ENCODE measurements at places on chromosomes 11 and 22.

GRCh38 chr22:30876915-30877553 lies 91.5 kb downstream of the MORC2 start:
- no peak for DNase-seq

- no peak for DNase-seq
These were observed 51.4 kb downstream of the PKNOX2 start for GRCh38 chr11:125215976-125216375.

DNA sequence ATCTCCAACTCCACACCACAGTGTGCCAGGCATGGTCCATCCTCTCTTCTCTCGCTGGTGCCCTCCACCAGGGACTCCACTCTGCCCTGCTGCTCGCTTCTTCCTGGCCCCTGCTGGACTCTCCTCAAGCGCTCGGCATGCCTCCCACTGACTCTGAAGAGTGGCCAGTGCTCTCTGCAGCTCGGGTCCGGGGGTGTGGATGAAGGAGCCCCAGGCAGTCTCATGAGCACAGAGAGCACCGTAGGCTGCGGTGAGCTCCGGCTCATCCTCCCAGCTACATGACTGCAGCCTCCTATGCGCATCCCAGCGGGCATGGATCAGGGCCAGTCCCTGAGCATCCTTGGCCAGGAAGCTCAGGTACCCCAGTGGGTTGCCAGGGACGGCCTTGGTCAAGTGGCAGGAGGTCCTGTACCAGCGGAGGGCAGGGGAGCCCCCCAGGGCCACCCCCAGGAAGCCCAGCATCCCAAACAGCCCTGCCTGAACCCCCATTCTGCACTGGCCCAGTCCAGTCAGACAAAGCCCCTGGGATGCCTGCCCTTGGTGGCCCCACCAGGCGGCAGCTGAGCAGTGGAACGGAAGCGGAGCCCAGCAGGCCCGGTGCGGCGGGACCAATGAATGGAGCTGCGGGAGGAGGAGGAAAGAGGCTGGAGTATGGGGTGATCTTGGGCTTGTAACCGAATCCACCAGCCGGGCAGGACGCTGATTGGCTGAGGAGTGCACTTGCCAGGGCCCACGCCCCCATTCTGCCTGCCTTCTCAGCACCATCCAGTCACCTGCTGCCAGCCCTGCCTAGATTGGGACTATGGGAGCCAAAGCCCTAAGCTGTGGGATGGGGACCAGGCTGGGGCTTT lies at the start of gene PLA2G3:
PLA2G3 (minus strand) TSS at position 643 of the 851 bp plus-strand sequence; CDS start at position 489, 154 bp downstream.
- DNase-seq, result no peak

DNA sequence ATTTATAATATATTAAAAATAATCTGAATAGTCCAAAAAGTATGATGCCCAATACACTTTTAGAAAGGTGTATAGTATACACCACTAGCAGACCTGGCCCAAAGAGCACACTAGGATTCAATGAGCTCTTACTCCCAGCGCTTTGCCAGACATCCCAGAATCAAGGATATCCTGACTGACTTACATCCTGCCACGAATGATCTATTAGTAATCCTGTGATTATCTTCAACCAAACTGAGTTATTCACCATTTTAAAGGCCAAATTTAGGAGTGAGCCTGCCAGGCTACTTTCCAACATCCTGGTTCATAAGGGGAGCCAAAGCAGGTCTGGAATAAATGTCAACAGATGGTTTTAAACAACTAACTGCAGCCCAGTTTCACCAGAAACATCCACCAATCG lies 60.8 kb upstream of the FAM181B start:
- no peak for DNase-seq

GRCh38 chr11:59418156-59418555 lies 8.1 kb downstream of the OR5A2 start:
- no peak for DNase-seq

DNA sequence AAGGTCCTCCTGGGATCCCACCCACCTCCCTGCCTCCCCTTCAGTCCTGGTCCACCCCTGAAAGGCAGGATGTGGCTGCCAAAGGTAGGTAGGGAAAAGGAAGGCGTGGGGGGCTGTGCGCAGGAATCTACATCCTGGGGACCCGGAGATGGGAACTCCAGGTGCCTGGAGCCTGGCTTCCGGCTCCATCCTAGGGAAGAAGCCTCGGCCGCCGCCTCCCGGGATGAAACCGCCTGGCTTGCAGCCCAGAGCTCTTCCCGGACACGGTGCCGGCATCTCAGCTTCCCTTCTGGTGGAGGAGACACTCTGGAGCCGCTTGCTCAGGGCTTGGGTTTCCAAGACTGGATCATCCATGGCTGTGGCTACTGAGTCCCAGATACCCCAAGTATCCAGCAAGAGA lies 33.3 kb upstream of the PDGFB start:
- DNase-seq, result no peak

DNA sequence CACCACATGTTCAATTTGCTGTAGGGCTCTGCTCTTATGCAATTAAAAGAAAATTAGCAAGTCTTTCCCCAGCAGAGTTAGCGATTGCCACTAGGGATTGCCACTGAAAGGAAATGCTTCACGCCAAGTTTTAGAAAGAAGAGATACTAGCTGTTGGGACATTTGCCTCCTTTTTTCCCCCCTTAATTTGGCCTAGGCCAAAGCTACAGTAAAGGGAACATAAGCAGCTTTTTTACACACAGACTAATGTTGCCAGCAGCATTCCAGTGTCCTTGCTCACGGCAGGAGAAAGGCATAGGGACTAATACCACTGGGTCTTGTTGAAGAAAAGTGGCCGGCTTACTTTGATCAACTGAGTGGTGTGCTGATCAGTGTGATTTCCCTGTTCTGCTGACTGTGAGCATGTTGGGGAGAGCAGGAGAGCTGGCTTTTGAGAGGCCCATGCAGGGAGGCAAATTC lies 71.2 kb downstream of the PHF21A start:
- DNase-seq, result no peak

DNA sequence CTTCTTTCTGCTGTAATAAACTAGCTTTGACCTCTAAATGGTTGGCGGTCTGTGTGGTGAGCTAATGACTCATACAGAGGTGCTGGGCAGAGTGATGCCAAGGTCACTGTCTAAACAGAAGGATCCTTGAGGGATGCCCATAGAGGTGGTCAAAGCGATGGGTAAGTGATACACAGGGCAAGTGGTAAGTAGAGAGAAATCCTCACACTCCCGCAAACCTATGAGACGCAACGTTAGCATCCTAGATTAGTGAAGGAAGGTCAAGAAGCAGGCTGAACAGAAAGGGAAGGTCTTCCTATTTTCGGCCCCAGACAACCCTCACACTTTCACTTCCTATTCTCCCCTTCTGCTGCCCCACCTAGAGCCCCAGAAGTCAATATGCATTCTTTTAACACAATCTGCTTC lies 65.6 kb upstream of the SESN3 start:
- DNase-seq, result no peak

DNA sequence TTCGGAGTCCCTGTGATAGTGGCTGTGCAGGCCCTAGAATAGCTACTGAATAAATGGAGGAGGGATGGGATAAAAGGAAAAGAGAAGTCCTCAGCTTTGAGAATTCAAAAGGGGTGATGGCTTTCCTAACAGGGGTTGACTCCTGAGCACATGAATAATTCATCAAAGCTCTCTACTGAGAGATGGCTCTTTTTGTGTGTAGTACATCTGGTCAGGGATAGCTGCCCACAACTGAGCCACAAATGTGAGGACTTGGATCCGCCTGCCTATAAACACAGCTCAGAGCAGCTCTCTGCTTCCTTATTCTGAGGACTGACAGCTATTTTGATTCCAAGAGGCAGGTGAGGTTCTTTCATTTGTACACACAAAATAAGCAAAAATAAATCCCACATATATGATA lies 82.3 kb downstream of the USP35 start:
- DNase-seq, result no peak

DNA sequence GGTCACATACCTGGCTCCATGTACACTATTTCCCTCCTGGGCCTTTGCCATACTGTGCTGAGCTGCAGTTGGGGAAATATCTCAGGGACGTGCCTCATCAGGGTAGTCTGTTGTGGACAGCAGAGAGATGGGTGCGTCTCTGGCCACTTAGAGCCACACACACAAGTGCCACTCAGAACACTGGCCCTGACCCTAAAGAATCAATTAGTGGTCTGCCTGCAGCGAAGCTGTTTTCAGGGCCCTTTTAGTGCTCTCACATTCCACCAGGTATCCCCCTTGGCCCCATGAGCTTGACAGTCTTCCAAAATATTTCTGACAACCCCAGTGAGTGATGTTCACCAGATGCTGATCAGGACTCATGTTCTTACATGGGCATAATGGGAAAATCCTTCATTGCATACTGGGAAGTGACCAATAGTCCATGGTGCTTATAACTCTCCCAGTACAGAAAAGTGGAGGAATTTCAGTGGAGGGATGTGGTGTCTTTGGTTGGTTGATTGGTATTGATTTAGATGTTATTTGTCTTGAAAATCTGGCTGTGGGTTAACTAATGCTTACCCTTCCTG lies 66.1 kb downstream of the ME3 start:
- no peak for DNase-seq

- DNase-seq, result no peak
These were observed 227.5 kb upstream of the ZC3H12C start for GRCh38 chr11:109865548-109866186.

- DNase-seq, result no peak
These were observed 24.6 kb upstream of the P2RY2 start for GRCh38 chr11:73193251-73194033.

GRCh38 chr11:16007514-16007913 lies 348.8 kb downstream of the SOX6 start:
- DNase-seq, result no peak

GRCh38 chr11:75480185-75481175 lies 45.3 kb downstream of the GDPD5 start:
- no peak for DNase-seq

GRCh38 chr11:121553389-121553788 lies 100.6 kb upstream of the SORL1-AS1 start:
- no peak for DNase-seq

DNA sequence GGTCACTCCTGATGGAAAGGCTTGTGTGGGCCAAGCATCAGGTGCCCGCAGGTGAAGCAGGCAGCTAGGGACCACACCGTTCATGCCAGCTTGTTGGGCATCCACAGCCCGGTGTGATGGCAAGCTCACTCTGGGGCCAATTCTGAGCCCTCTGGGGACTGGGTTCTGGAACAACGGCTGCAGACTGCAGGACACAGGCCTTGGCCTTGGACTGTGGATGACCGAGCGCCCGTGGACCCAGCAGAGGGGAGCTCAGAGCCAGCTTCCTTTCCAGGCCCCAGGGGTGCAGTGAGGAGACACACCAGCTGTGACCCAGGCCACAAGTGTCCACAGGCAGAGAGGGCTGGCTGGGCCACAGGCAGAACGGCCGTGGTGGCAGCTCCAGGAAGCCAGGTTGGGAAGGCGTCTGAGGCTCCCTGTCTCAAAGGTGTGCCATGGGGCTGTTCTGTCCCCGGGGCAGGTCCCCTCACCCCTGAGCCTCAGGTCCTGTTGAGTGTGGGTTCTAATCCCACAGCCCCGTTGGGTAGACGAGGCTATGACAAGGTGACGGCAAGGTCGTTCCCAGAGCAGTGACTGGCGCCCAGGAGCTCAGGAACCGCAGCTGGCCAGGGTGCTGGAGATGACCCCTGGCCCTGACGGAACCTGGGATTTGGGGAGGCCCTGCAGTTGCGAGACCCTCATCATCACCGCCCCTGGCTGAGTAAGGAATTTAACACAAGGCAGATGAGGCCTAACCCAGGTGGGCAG lies 1079.4 kb downstream of the BRD1 start:
- no peak for DNase-seq

- no peak for DNase-seq
These were observed 66.6 kb upstream of the CECR2 start for GRCh38 chr22:17302616-17303015.

- DNase-seq, result no peak
These were observed 19.1 kb upstream of the XBP1 start for GRCh38 chr22:28819253-28820096.

GRCh38 chr22:26889802-26890201 lies 232.4 kb downstream of the MIAT start:
- DNase-seq, result no peak

DNA sequence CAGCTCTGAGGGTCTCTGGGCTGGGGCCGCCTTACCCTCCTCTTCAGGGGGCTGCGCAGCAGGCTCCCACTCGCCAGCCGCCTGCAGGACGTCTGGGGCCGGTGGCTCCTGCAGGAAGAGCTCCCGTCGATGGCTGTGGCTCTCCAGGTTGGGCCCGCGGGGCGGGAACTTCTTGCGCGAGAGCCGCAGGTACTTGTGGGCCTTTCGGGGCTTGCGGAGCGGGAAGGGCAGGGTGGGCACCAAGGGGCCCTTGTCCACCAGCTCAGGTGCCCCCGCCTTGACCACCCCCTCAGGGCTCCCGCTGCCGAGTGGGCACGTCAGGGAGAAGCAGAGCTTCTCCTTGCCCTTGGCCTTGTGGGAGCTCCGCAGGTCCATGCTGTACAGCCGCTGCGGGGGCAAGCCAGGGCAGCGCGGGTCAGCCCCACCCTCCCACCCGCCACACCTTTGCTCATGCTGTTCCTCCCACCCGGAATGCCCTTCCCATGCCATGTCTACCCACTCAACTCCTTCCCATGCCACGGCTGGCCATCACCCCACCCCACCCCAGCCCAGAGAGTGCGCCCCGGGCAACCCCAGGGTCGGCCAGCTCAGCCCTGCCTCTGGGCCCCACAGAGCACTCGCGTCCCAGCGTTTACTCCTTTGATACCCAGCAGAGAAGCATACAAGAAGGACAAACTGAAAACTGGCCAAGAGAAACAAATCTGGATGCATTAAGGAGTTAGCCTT lies 18.0 kb downstream of the CBX7 start:
- DNase-seq, result no peak

DNA sequence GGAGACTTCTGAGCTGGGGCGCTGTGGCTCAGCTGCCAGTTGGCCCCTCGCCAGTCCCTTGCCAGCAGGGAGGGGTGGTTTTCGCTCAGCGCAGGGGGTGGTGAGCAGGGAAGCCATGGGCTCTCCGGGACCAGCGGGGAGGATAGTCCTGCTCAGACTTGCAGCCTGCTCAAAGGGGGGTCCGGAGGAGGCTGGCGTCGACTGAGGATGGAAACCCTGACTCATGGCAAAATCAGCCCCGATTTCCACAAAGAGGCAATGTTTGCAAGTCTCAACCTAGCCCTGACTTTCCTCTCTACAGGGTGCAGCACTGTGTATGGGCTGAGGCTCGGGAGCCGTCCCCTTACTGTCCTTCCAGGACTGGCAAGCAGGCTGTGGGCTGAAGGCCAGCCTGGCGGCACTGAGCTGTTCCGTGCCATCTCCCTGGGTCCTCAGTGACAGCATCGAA lies 35.1 kb downstream of the FBLN1 start:
- no peak for DNase-seq

DNA sequence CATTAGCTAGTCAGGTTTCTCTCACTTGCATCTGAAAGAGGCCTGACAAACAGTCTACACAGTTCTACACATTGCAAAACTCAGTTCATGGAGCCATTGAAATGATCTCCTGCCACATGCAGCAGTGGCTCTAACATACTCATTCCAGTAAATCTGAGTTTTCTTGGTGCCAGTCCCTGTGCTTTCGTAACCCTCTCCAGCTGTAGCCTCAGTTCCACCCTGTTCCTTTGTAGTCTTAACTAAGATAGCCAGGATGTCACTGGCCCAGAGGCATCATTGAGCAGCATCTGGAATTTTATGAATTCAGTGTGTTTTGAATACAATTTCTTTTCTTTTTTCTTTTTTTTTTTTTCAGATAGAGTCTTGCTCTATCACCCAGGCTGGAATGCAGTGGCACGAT lies 37.4 kb upstream of the ZBED5 start:
- no peak for DNase-seq

- DNase-seq, result no peak
These were observed 125.3 kb downstream of the FEZ1 start for GRCh38 chr11:125370561-125371389.

GRCh38 chr11:6548121-6548520 lies 51.0 kb downstream of the DNHD1 start:
- DNase-seq, result no peak

Measured in esophagus squamous epithelium (tissue), 5 donors.